ENCODE measurements at places on chromosomes 2 and 18.

DNA sequence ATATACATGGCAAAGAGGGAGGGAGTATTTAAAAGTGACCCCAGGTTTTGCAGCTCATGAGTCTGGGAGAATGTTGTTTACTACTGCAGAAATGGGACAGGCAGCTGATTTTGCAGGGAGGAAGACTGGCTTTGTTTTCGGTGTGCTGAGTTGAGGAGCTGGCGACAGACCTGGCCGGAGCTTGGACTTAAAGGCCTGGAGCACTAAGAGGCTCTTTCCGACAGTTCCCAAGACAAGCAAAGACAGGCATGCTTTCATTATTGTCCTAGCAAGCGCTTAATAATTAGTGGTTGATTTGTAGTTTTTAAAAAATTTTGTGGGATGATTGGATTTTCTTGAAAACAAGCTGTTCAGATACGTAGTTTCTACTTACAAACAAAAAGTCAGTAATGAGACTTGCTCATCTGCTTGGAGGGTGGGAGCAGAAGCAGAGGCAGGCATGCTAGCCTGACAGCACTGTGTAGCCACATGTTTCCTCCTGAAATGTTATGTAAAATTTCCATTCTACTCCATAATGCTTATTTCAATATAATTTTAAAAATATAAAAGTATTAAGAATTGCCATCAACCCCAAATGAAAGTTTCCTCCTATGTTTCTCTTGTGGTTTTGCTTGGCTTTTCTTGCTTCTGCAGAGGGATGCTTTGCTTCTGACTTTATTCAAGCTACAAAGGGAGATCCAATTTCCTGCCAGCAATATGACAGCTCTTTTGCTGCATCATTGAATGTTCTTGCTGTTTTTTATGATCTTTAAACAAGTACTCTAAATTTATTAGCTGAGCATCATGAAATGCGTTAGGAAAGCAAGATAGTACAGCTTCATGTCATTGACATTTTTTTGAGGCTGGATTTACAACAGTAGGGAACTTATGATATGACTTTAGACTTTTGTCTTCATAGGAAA, 75.8 kb downstream of the PHLPP1 start:
- no peak for DNase-seq

DNA sequence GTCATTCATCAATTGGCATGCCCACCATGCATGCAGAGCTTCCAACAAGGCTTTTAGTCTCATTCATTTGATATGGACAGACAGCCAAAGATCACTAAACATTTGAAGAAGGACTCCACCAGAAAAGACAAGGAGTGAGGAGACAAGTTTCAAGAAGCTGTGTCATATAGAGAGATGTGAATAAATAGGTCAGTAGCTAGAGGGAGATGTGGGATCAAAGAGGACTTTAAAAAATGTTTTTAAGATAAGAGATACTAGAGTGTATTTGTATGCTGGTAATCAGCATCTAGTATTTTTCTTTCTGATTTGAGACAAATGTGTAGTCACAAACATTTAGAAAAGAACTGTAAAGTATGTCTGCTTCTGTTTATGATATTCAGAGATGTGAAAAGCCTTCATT, 48.5 kb downstream of the ANTXR1 start:
- DNase-seq: no peak

DNA sequence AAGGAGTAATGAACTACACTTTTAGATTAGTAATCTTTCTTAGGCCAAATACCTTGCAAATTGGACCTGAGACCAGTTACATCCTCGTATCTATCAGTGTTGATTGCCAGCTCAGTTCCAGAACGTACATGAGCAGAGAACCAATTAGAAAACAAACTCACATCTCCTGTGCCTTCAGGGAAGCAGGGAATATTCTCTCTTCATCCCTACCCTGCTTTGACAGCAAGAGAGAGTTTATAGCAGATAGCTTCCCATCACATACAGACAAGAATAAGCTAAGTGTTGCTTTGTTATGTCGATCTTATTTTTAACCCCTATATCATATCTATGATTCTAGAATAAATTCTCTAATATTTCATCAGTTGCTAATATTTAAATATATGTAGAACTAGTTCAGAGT, 181.8 kb downstream of the DSC3 start:
- DNase-seq: no peak

GRCh38 chr18:23627321-23627720, 35.4 kb downstream of the ANKRD29 start:
- peak; percentile 76 for DNase-seq

GRCh38 chr2:121776361-121776760, 20.9 kb downstream of the TSN start:
- DNase-seq: no peak

DNA sequence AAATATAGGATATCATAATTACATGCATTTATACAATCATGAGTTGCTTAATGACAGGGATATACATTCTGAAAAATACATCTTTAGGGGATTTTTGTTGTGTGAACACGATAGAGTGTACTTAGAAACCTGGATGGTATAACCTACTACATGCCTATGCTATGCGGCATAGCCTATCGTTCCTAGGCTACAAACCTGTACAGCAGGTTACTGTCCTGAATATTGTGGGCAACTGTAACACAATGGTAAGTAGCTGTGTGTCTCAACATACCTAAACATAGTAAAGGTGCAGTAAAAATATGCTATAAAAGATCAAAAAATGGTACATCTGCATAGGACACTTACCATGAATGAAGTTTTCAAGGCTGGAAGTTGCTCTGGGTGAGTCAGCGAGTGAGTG, 6.5 kb downstream of the C2orf72 start:
- DNase-seq: no peak

DNA sequence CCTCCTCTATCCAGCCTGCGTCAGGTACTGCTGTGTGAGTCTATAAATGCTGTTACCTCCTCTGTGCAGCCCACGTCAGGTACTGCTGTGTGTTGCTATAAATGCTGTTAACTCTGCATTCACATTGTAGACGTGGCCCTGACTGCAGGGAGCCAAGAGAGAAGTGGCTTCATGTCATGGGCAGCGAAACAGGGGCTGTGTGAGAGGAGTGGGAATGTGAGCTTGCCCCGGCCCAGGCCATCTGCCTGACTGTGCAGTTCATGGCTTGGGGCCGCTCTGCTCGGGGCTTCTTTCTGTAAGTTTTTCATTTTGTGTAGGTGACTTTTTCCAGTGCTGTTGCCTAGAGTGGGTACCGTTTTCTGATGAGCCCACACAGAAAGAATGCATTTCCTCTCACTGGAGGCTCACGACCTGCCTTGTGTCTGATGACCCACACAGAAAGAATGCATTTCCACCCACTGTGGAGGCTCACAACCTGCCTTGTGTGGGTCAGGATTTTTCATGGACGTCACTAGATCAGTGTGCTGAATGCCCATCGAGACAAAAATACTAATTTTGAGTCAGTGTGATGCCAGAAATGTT, 104.5 kb downstream of the SNTG2 start:
- DNase-seq: peak; percentile 55

DNA sequence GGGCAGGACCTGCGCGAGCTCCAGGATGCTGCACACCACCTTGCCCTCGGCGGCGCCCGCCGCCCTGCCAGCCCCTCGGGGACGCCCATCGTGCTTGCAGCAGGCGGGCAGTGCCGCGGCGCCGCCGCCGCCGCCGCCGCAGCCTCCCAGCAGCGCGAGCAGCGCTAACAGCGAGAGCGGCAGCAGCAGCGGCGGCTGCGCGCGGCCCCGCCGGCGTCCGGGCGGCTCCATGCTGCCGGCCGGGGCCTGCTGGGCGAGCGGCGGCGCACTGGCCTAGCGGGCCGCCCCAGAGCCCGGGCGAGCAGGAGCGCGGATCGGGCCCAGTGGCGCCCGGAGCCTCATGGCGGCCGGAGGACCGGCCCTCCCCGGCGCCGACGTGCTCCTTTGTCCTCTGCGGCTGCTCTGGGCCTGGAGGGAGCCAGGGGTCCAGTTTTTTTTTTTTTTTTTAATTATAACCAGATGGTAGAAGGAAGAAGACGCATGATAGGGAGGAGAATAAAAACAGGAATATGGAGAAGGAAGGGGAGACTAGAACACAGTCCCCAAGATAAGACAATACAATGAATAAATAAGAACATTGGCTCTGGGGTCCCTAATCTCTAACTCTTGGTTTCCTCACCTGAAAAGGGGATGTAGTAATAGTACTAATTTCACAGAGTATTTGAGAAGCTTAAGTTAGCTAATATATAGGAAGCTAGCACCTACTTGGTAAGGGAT, 17.1 kb upstream of the ANKRD62 start:
- DNase-seq: peak; percentile 52

DNA sequence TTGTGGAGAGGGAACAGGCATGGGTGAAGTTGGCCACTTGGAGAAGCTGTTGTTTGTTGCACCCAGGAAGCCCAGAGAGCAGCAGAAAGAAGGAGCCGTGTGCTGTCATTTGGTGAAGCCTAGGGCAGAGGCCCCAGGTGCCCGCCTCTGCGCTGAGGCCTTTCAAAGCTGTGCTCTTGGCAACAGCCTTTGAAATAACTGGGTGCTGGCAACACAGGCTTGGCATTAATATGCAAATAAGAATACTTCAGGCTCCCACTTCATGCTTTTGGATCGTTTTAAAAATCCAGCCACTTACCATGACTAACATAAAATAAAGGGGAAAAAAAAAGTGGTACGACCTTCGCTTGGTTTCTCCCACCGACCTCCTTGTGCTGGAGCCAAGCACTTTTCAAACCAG, 41.1 kb downstream of the DHRS9 start:
- no peak for DNase-seq

DNA sequence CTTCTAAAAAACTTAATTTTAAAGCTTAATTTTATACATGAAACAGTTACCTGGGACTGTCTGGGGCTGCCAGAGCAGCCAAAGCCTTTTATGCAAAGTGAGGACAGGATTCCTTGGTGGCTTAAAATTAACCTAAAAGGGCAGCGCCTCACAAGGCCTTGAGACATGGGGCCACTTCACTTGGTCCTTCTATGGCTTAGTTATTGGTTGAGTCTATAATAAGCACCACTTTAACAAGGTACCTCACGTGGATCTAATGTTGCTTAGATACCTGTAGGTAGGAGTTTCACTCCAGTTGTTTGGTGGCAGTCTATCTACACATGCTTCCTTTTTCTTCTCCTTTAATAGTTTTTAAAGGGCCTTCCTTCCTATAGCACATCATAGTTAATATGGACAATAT, 51.6 kb downstream of the EIF2AK3 start:
- no peak for DNase-seq

DNA sequence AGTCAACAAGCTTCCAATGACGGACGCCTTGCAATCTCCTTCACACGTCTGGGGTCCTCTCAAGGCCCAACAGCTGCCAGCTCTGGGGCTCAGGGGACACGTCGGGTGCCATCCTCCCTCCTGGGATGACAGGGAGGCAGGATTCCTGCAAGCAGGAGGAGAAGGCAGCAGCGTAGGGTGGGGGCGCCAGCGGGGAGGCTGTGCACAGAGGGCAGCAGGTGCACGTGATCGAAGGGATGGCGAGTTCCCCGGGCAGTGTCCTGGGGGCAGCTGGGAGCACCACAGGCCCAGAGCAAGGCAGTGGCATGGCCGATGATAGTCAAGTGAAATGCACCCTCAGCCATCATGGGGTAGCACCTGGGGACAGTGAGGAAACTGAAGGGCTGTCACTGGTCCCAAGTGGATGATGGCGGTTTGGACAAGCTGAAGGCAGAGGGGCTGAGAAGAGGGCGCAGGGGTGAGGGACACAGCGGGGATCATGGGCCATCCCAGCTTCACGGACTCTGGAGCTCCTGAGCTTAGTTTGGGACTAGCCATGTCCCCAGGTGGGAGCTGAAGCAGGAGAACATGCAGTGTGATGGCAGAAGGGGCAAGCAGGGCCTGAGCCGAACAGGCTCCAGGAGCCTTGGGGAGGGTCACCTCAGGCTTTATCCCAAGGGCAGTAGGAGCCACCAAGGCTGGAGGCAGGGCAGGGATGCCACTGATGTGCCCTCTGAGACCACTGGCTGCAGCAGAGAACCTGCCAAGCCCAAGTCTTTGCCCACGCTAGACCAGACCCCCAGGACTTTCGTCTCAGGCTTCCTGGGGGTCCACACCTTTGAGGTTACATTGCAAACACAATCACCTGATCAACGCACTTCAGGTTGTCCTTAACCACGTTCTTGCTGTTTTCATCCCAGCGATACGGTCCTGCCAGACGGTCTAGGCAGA, 16.3 kb upstream of the SNED1 start:
- no peak for DNase-seq

DNA sequence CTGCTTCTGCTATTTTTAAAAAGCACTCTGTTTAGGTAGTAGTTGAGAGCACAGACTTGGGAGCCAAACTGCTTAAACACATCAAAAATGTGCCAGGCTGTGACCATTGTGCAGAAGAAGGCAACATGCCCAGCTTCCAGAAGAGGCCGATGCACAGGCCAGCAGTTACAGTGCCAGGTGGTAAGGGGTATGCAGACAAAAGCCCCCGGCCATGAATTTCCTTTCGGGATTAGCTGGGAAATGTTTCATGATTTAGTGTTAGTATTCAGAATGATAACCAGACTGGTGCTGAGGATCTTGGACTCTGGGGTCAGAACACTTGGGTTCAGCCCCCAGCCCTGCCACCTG, 40.0 kb upstream of the ATG16L1 start:
- no peak for DNase-seq

- DNase-seq: no peak
These were observed 146.9 kb upstream of the MAP3K20 start for GRCh38 chr2:172928756-172929155.

- DNase-seq: peak; percentile 68
These were observed 309.8 kb downstream of the C1D start for GRCh38 chr2:67752969-67753368.

DNA sequence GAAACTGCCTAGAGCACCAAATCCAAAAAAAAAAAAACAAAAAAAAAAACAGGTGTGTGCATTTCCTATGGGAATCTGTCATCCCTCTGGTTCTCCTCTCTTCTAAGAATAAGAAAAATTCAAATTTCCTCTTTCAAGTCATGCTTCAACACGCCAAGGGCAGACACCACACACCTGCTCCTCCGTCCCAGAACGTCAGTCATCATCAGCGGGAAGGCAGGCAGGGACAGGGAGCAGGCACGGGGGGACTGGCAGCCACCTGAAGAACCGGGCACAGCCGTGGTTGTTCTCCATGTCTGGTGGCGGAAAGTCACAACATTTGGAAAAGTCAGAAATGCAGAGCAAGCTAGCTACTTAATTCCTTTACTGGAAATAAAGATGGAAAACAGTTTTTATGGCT, 214.8 kb downstream of the IKZF2 start:
- no peak for DNase-seq

DNA sequence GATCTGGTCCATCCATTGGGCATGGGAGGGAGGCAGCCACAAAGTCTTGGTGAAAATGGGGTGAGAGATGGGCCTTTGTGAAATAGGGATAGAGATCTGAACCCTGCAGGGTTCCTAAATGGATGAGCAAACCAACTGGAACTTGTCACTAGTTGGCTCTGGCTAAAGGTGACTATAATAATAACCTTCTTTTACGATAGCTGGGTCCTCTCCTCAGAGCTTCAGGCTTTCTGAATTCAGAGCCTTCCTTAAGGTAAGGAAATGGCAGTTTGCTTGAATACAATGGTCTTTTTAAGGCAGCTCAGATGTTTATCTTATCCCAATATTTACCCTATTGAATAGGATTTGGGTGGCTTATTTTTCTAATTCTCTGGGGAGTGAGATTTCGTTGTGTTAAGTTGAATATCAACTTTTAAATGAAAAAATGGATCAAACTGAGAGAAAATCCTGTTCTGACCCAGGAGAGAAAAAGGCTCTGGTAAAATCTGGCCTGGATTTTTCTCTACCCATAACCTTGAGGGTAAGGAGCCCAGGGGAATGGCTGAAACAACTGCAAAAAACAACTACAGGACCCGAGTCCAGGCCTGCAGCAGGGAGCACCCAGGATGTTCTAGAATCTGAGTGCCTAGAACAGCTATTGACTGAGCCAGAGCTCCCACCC, 61.1 kb upstream of the CXCR4 start:
- no peak for DNase-seq
